ENCODE measurements at places on chromosomes 5 and 9.

DNA sequence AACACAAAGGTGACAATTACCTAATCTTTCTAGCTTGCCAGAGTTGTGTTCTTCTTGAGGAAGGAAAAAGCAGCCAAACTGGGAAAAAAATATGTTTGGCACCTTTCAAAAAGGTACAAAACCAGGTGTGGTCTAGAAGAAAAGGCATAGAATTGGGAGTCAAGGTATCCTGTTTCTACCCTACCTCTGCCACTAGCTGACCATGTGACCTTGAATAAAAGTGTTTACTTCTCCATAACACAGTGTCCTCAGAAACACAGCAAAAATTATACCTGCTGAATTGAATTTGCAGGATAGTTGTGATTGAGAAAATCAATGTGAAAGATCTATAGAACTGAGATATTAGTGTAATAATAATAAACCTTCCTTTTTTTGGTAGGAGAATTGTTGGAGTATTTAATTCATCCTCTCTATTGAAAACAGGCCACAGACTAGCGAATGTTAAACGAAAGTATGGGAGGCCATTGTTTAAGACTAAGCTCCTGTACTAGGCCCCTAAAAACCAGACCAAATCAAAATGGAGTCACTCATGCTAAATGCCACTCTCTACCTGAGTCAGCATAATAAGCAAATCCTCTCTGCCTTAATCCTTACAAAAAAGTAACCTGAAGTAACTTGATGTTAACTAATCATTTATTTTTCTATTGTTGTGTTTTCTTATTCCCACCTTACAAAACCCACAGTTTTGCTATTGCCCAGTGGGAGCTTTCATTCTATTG lies 12.6 kb downstream of the CYFIP2 start:
- no peak for DNase-seq

DNA sequence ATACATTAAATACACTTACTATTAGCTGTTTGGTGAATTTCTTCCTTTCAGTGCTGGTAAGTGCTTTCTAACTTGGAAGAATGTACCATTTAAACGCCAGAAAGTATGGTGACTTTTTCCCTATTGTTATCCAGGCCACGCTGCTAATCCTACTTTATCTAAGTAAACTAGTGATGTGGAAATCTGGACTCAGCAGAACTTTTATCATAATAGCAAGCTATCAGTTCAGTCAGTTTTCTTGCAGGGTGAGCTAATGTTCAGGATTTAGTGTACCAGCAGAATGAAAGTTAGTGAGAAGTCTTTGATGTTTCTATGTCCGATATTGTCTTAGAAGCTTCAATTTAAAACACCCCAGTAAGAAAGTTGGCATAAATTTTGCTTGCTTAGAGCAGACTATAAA lies 72.2 kb downstream of the HSD17B4 start:
- no peak for DNase-seq

GRCh38 chr9:79432485-79432884 lies 139.3 kb upstream of the TLE4 start:
- DNase-seq = no peak

- no peak for DNase-seq
Measured at GRCh38 chr5:123756318-123756665, 244.3 kb downstream of the CSNK1G3 start.

- no peak for DNase-seq
Measured at GRCh38 chr5:122942164-122942914, 94.2 kb downstream of the PPIC start.

DNA sequence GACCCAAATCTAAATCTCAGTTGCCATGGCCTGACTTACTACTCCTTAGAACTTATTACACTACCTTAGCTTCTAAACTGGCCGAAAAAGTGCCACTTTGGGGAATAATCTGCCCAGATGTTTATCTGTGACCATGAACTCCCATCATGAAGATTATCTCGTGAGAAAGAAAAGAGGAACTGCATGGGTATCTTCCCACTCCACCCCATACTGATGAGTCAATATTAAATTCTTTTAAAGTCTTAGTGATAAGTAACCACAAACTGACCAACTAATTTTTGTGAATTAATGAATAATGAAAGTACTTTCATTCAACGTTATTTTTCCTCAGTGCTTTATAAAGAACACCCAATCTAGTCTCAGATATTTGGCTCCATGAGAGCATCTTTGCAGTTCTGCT lies 493.5 kb downstream of the EBF1 start:
- no peak for DNase-seq

GRCh38 chr9:113623851-113624485 lies 160.4 kb downstream of the RGS3 start:
- DNase-seq = no peak

- DNase-seq = no peak
Measured at GRCh38 chr5:94312298-94312697, 306.1 kb downstream of the KIAA0825 start.

GRCh38 chr5:179186801-179187200 lies 126.6 kb downstream of the ZNF354C start:
- DNase-seq = no peak

GRCh38 chr9:87464110-87464991 lies 33.3 kb upstream of the DAPK1 start:
- no peak for DNase-seq

DNA sequence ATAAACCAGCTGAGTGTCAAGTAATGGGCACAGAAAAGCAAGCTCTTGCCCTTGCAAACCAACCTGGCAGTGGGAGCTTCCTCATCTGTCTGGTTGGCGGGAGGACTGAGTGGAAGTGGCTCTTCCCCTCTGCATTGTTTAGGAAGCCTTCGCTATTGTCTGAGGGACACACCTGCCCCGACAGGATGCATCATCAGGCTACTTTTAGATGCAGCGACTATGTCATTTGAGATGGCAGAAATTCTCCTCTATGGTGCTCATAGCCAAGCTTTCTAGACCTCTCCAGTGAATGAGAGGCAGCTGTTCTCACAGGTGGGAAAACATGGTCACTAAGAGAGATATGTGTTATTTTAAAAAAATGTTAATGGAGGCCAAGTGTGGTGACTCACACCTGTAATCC lies 104.0 kb downstream of the DOCK8 start:
- no peak for DNase-seq

GRCh38 chr9:131630205-131630831 lies 85.0 kb downstream of the PRRT1B start:
- DNase-seq = no peak

- DNase-seq = no peak
Measured at GRCh38 chr5:119578937-119579336, 50.4 kb upstream of the FAM170A start.

- DNase-seq = no peak
Measured at GRCh38 chr9:126617823-126618165, 4.1 kb downstream of the LMX1B start.

GRCh38 chr9:95756986-95757385 lies 118.5 kb upstream of the ERCC6L2 start:
- no peak for DNase-seq

DNA sequence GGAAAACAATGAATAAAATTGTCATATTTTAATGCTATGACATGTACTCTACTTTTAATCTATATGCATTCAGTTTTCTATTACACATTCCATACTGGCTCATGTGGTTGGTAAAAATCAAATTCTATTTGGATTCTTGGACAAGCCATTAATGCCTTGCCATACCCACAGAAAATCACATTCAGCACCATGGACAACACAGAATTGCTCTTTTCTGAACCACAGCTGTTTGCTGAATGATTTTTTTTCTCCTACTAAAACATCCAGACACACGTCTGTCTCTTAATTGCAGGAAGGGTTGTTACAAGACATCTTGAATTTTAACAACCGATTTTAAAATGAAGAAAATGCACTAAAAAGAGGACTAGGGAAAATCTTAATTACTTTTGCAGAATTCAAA lies 675.6 kb downstream of the BRINP1 start:
- no peak for DNase-seq

- no peak for DNase-seq
Measured at GRCh38 chr9:99336531-99336930, 114.4 kb downstream of the SEC61B start.

GRCh38 chr5:178982941-178983340 lies 12.2 kb downstream of the GRM6 start:
- DNase-seq = no peak

DNA sequence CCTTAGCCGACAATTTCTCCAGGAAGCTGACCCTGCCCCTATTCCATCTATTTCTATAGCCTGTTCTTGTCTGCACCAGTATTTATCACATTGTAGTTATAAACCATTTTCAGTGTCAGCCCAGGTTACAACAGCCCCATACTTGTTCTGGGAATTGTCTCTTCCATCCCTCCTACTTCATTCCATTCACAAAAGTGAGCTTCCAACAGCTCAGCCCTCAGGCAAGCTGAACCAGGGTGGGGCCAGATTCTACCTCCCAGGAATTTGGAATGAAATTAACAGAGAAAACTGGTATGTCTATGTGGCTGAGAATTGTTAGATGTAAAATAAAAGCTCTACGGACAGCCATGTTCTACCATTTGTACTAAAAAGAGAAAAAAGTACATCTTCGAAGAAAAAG lies 36.1 kb downstream of the STRBP start:
- no peak for DNase-seq

DNA sequence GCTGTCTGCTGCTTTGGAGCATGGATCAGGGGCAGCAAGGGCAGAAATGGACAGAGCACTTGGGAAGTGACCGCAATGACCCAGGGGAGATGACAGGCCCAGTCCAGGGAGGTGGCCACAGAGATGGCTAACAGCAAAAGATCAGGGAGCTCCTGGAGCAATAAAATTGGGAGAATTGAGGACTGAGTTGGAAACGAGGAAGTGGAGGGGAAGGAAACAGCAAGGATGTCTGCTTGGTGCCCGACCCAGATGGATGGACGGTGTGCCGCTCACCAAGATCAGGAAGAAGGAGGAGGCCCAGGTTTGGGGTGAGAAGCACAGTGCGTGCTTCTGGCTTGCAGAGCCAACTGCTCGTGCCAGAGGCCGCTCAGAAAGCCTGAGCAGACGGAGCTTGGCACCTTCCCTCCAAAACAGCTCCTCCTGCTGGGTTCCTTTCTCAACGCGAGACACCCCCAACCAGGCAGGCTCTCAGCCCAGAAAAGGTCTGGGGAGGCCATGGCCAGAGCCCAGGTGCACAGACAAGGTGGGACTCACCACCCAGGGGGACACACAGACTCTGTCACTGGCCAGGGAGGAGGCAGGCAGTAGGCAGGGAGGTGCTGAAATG lies 1.7 kb upstream of the SLC34A1 start:
- DNase-seq = no peak

GRCh38 chr5:168282120-168282519 lies 9.3 kb upstream of the WWC1 start:
- DNase-seq = no peak

GRCh38 chr9:70228611-70229010 lies 30.2 kb upstream of the SMC5 start:
- DNase-seq = no peak

DNA sequence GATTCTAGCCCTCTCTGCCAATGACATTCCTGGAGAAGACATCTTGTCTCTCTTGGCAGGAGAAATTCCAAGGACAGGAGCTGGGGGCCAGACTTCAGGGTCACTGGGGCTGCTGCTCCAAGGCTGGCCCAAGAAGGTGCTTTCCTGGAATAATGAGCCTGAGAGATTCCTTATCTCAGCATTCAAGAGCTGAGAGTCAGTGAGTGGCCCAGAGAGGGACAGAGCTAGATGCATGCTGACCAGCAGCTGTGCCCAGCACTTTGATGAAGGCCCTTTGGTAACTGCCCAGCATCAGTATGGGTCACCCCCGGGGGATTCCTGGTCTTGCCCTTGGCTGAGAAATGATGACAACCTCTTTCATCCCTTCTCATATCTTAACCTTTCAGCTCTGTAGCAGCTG lies 47.7 kb upstream of the CTNNA1 start:
- no peak for DNase-seq

DNA sequence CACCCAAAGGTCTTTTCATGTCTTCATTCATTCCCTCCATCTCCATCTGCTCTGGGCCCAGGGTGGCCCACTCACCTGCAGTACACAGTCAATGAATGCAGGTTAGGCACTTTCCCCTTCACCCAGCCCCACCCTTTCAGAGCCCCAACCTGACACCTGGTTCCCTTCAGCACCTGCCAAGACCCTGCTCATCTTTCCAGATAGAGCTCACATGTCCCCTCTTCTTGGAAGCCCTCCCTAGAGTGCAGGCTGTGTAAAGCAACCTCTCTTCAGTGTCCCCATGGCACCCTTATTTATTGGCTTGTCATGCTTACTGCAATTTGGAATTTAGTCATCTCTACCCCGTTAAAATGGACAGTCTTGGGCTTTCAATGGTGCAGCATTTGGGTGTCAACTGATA lies 13.0 kb upstream of the CPEB4 start:
- DNase-seq = no peak

DNA sequence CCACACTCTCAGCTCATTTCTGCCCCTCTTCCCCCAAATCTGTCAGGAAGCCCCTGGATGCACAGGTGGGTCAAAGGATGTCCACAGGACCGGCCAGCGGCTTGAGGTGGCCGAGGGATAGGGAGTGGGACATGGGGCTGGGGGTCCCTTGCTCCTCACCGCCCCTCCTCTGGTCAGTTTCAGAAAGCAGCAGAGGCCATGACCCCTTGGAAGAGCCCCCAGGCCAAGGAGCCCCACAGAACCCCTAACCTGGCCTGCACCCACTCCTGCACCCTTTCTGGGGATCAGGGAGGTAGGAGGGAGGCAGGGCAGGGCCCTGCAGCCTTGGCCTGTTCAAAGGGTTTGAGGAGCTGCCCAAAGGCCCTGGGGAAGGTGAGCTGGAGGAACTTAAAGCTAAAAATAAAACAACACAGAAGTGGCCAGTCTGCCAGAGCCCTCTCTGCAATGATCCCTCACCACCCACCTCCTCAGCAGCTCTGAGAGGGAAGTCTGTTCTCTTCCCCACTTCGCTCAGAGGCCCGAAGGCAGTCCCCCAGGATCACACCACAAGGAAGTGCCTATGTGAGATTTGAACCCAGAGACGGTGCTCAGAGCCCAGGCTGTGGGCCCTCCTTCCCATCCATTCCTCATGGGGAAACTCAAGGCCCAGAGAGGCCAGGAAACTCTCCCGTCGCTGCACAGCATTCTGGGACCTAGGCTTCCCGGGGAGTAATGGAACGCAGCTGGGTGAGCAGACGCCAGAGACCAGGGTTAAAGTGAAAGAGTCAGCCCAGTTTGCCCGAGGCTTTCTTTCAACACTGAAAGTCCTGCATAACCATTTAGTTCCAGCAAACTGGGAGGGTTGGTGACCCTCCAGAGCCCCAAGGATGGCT lies 910 bp downstream of the ENG start:
- no peak for DNase-seq

Measured in stimulated activated CD8-positive, alpha-beta memory T cell treated with anti-CD3 and anti-CD28 coated beads, Interleukin-4, amount 100 ng/mL, for 24 hours (primary cell).